Ovary (tissue), 10 donors: ENCODE measurements at places on chromosomes 13 and 19.

DNA sequence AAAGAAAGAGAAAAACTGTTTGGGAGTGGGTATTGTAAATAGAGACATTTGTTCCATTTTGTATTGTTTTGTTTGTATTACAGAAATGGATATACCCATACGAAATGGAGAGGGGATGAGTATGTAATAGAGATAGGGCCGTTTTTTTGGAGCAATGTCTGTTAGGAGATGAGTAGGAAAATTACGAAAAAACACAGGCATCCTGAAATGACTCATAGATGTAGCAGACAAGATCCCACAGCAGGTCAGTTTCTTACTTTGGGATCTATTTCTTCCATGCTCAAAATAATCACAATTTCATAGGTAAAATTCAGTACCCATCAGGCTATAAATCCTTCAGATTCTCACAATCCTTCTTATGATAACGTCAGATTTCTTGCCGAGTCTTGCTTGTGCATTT, 779.4 kb upstream of the SLITRK1 start:
- H3K27me3 ChIP-seq = no peaks in the 10 kb centered on the region
- H3K36me3 ChIP-seq = no peaks in the 10 kb centered on the region
- H3K4me1 ChIP-seq = no peaks in the 10 kb centered on the region
- no peak for DNase-seq

DNA sequence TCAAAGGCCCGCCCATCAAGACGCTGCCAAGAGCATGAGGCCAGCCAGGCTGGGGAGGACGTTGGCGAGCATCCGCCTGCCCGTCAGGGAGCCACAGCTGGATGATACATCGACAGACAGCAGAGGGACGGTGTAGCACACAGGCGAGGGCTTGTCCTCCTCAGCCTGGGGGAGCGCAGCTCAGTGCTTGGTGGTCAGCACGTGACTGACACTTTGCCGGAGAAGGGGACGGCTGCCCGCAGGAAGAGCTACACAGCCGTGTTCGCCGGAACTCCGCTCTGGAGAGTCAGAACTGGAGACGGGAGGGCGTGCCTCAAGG, 34.1 kb downstream of the CSNK1G2 start:
- no peaks in the 10 kb centered on the region for H3K27me3 ChIP-seq
- no peak for DNase-seq
- H3K36me3 ChIP-seq = no peaks in the 10 kb centered on the region
- H3K27ac ChIP-seq = no peak overlapping the region

- no peaks in the 10 kb centered on the region for H3K36me3 ChIP-seq
- H3K27ac ChIP-seq = no peak overlapping the region
- no peak overlapping the region for H3K4me3 ChIP-seq
- DNase-seq = no peak
- no peaks in the 10 kb centered on the region for H3K27me3 ChIP-seq
These were observed 112.8 kb downstream of the TDRD3 start for GRCh38 chr13:60509601-60510386.

DNA sequence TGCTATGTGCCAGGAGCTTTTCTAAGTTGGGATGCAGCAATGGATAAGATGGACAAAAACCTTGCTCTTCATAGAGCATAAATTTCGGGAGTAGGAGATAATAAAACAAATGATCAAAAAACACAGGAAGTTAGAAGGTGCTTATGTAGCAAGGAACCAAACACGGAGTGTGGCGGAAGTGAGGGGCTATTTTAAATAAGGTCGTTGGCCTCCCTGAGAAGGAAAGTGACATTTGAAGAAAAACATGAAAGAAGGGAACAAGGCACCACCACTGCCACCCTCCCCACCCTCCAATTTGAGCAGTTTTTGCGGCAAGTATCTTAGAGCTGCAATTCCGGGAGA, 3.2 kb upstream of the GSX1 start:
- DNase-seq = no peak
- no peak overlapping the region for H3K4me3 ChIP-seq
- H3K27me3 ChIP-seq = peaks cover 3% of the 10 kb centered on the region
- H3K4me1 ChIP-seq = peaks cover 5% of the 10 kb centered on the region
- H3K36me3 ChIP-seq = no peaks in the 10 kb centered on the region

- DNase-seq = no peak
- H3K4me1 ChIP-seq = no peaks in the 10 kb centered on the region
- no peaks in the 10 kb centered on the region for H3K36me3 ChIP-seq
- no peak overlapping the region for H3K27ac ChIP-seq
- no peak overlapping the region for H3K4me3 ChIP-seq
These were observed 36.4 kb upstream of the CALM3 start for GRCh38 chr19:46564701-46565100.
